ENCODE measurements at places on chromosomes 1 and 21.

DNA sequence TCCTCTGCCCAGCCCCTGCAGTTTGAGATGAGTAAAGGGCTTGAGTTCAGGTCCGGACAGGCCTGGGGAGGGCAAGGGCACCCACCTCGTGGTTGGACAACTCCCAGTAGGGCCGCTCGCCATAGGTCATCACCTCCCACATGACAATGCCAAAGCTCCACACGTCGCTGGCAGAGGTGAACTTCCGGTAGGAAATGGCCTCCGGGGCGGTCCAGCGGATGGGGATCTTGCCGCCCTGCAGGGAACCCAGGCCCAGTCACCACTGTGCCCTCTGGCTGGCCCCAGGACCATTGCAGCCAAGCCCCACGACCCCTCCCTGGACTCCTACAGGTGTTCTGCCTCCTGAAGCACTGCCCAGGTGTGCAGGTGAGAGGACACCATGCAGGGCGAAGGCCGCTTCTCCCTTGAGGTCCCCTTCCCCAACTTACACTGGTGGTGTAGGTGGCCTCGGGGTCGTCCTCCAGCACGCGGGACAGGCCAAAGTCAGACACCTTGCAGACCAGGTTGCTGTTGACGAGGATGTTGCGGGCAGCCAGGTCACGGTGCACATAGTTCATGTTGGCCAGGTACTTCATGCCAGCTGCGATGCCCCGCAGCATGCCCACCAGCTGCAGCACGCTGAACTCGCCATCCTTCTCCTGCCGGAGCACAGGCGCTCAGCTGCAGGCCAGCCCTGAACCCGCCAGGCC is 24.1 kb downstream of the EPHA2 start:
- DNase-seq: no peak

- no peak for DNase-seq
Measured at GRCh38 chr1:248404024-248404423, 1.2 kb downstream of the OR2T1 start.

- peak; percentile 55 for DNase-seq
Measured at GRCh38 chr1:58768971-58769808, 14.7 kb downstream of the JUN start.

GRCh38 chr1:182128502-182128901 is 67.0 kb upstream of the ZNF648 start:
- no peak for DNase-seq

DNA sequence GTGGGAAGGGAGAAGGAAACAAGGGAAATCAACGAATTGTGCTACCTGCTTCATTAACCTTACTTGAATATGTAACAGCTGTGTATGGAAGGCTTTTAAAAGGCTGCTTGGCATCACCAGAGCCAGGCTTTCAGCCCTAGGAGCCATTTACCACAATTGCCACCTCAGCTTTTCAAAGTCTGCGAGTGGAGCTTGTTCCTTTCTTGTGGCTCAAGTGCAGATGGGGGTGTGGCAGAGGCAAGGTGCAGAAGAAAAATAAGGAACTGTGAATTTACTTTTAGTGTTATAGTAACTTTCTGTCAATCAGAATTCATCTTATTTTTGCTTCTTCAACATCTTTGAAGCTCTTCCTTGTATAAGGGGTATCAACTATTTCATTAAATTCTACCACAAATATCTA is 17.6 kb downstream of the CLCA2 start:
- no peak for DNase-seq

GRCh38 chr1:235997049-235997448 is 67.8 kb downstream of the NID1 start:
- DNase-seq: no peak

- peak; percentile 57 for DNase-seq
Measured at GRCh38 chr1:246005067-246005466, 502.0 kb downstream of the SMYD3 start.

DNA sequence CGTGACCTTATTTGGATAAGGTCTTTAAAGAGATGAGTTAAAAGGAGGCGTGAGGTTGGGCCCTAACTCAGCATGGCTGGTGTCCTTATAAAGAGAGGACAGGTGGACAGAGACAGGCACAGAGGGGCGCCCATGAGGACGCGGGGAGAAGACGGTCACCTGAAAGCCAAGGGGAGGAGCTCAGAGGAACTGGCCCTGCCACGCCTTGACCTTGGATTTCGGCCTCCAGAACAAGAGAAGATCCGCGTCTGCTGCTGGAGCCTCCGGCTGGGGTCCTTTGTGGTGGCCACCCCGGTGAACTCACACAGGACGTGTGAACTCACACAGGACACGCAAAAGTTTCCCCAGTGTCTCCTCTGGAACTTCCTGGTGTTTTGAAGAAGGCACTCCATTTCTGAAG is 122.7 kb downstream of the SIK1 start:
- no peak for DNase-seq

GRCh38 chr1:180181048-180181447 is 26.4 kb downstream of the QSOX1 start:
- DNase-seq: no peak

- no peak for DNase-seq
Measured at GRCh38 chr1:86521522-86521891, 25.4 kb upstream of the CLCA4 start.

DNA sequence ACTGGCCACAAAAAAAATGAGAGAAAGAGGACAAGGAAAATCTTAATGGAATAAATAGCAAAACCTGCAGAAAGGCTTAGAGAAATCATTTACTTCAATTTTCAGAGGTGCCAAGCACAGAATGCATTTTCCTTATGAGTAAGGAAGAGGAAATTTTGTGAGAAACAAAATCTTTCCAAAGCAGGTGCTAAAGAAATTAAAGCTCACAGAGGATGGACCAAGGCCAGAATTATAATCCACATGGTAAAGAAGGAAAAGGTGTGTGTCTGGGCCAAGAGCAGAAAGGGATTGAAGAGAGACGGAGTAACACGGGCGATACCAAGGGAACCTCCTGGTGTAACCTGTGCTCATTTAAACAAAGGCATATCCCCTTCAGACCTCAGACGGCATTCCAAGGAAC is 340.0 kb upstream of the NFIA start:
- DNase-seq: no peak

DNA sequence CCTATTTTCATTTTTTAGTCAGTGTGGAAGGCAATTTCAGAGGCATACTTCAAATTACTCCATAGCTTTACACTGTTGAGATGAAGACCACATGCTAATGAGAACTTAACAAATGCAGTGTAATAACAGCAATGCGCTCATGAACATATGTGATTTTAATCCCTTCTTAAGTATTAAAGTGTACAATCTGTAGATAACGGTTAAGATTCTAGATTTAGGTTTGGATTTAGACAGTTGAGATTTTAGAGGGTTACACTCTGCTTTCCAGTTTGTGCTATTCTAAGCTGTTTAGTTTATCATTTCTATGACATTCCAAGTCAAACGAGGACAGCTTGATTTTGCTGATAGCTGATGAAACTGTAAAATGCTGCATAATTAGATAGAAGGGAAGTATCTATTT is 257.8 kb upstream of the CHRM3 start:
- DNase-seq: no peak

DNA sequence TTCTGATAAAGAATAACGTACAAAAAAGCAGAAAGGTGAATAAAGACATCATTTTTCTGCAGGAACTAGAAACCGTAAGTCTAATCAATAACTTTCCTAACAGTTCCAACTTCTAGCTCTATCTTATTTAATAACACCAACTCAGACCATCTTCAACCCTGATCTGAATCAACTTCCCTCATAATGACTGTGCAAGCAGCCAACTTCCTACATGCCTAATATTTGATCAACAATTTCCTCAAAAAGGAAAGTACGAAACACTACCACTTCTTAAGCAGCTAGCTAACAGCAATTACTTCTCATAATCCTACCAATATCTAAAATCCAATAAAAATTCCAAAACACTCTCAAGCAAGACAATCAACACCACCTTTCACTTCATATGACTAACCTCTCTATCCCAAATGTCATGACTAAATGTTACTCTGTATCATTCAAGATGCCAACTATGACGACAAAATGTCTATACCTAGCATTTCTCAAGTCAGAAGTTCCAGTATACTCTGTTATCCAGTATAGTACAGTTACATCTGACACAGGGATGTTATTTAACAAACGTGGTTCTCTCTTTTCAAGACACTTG is 1.7 kb downstream of the COP1 start:
- no peak for DNase-seq

DNA sequence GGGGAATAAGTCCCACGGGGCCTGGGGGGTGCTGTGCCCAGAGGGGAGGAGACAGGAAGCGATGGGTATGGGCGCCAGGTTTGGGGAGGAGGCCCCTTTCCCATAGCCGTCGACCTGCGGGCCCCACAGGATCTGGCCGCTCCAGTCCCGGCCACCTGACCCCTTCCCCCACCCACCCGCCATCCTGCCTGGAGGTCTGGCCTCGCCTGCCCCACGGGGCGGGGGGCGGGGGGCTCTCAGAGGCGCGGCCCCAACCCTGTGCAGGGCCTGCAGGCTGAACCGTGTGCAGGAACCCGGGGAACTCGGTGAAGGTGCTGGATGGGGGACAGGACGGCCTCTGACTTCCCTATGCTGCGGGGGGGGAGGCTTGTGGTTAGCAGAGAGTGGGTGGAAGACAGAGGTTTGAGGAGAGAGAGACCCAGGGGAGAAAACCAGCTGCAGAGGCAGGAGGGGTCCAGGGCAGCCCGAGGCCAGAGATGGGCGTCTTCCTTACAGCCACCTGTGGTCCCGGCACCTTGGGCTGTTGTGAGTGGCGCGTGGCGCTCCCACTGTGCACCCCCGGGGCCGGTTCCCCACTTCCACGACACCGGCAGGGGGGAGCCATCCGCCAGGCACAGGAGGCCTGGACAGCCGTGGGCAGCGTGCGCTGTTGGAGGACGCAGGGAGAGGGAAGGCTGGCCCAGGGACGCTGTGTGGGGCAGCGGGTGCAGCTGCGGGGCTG is 2.5 kb upstream of the TNFRSF18 start:
- no peak for DNase-seq

- no peak for DNase-seq
Measured at GRCh38 chr1:248625971-248626370, 8.9 kb downstream of the OR2T11 start.

All from LoVo (cell line).